ENCODE measurements at places on chromosomes 1 and 21. TPM values are rescaled to one million over a fixed set of nuclear protein-coding genes. Genes with fewer than 3 reads are reported as not detected.

The PRPF38A gene
- polyA plus RNA-seq: 14.9 TPM

The NPR1 gene
- 0.03 TPM for polyA plus RNA-seq

DNA sequence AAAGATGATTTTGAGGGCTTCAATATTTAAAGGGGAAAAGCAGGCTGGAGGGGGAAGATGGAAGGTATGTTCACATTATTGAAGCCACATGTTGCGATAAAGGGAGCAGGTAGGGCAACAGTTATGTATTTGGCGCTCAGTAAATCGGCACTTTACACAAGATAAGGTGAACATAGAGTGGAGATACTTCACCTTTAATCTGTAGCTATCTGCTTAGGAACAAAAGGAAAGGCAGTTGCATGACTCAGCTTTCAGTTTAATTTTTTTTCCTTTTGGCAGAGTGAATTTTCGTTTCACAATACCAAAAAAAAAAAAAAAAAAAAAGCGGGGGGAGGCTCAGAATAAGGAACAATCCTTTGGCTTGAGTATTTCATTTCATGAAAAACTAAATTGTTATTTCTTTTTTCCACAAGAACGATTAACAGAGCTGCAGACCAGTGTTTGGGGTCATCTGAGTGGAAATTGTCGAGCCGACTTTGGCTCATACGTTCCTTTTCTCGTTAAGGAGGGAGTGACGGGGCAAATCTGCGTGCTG is 1.1 kb upstream of the COQ8A start:
- H3K27ac ChIP-seq: peak overlapping the region; percentile 88
- H3K4me3 ChIP-seq: peak overlapping the region; percentile 45
- no peaks in the 10 kb centered on the region for H3K27me3 ChIP-seq

The CLEC20A gene
- not detected for polyA plus RNA-seq

- no peaks in the 10 kb centered on the region for H3K4me1 ChIP-seq
- no peak for DNase-seq
- H3K27me3 ChIP-seq: peaks cover 2% of the 10 kb centered on the region
Measured at GRCh38 chr1:14726606-14727005, 128.1 kb downstream of the KAZN start.

The OLIG1 gene
- not detected for polyA plus RNA-seq

- H3K27me3 ChIP-seq: no peaks in the 10 kb centered on the region
- no peak for DNase-seq
- no peaks in the 10 kb centered on the region for H3K36me3 ChIP-seq
- H3K4me1 ChIP-seq: peaks cover 22% of the 10 kb centered on the region
Measured at GRCh38 chr1:228778961-228779360, 43.7 kb downstream of the RHOU start.

The L1TD1 gene
- polyA plus RNA-seq: not detected

- no peak overlapping the region for H3K4me3 ChIP-seq
- H3K27me3 ChIP-seq: no peaks in the 10 kb centered on the region
- H3K4me1 ChIP-seq: peaks cover 40% of the 10 kb centered on the region
- peak overlapping the region; percentile 100 for H3K27ac ChIP-seq
- DNase-seq: peak; percentile 60
Measured at GRCh38 chr1:202577381-202577780, 132.9 kb downstream of the SYT2 start.

DNA sequence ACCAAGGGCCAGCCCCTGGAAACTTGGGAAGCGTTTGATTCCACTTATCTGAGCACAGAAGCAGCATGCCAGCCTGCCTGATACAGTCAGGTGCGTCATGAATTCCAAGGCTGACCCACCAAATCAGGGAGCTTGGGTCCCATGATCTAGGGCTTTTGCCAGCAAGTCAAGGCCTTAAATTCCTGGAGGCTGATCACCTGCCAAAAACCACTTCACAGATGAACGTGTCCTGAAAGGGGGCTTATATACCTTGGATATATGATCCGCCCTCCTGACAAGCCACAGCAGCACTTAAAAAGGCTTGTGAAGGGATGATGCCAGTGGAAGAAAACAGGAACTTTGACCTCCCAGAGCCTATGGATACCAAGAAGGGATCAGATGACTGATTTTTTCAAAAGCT is 24.0 kb upstream of the CLIC6 start:
- peaks cover 12% of the 10 kb centered on the region for H3K27me3 ChIP-seq
- H3K4me3 ChIP-seq: no peak overlapping the region
- DNase-seq: no peak
- peaks cover 6% of the 10 kb centered on the region for H3K4me1 ChIP-seq
- no peak overlapping the region for H3K27ac ChIP-seq

GRCh38 chr1:33814166-33814565 is 49.7 kb upstream of the HMGB4 start:
- no peaks in the 10 kb centered on the region for H3K27me3 ChIP-seq
- no peaks in the 10 kb centered on the region for H3K4me1 ChIP-seq
- H3K4me3 ChIP-seq: no peak overlapping the region
- no peaks in the 10 kb centered on the region for H3K36me3 ChIP-seq

DNA sequence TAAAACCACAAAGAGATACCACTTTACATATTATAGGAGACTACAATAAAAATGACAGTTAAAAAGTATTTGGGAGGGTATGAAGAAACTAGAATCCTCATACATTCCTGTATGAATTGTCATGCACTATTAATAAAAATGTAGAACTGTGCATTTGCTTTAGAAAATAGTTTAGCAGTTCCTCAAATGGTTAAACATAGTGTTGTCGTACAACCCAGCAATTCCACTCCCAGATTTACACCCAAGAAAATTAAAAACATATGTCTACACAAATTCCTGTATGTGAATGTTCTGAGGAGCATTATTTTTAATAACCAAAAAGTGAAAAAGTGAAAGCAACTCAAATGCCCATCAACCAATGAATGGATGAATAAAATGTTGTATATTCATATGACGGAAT is 23.1 kb upstream of the PDE4B start:
- no peak overlapping the region for H3K27ac ChIP-seq
- no peaks in the 10 kb centered on the region for H3K4me1 ChIP-seq
- DNase-seq: peak; percentile 54

The HENMT1 gene
- polyA plus RNA-seq: 0.43 TPM

DNA sequence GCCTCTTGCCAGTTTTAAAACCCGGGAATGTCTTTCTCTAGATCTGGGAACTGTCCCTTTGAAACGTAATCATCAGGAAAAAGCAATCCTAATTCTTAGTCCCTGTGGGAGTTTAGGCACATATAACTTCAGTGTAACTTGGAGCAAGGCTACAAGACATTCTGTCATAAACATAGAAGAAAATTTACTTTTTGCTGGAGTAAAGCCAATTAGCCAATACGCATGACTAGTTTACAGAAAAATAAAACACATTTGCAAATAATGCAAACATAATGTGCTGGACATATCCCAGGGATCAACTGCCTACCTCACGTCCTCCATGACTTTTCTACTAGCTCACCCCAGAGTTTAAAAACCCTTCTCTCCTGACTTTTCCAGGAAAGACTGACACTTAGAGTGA is 970.6 kb downstream of the MRPL39 start:
- H3K27me3 ChIP-seq: no peaks in the 10 kb centered on the region
- H3K4me1 ChIP-seq: no peaks in the 10 kb centered on the region
- H3K4me3 ChIP-seq: no peak overlapping the region
- H3K36me3 ChIP-seq: no peaks in the 10 kb centered on the region

DNA sequence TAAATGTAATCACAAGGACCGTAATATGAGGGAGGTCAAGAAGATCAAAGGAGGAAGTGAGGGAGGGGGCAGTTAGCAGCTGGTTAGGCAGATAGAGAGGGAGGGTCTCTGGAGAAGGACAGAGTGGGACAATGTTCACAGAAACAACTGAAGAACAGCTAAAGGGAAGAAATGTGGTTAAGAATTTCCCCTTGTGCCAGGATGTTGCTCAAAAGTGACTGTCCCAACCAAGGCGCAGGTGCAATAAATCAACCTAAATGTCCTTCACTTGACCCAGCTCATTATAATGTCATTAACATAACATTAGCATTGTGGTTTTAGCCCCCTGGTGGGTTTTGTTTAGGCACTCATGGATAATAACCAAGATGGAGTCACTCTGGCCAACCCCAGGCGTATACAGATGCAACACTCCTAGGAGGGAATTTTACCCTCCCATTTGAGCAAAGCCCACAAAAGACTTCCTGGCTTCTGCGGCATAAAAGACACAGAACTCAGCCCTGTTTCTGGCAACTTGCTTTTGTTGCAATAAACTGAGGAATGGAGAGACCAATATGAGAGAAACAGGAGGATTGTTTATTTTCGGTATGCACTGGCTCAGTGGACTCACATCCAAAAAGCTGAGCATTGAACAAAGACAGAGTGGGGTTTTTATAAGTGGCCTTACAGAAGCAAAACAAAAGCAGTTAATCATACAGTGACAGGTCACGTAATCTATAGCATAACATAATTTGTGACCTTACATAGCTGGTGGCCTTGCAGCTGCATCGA is 7.3 kb upstream of the CA6 start:
- H3K36me3 ChIP-seq: no peaks in the 10 kb centered on the region
- no peak overlapping the region for H3K4me3 ChIP-seq
- no peaks in the 10 kb centered on the region for H3K27me3 ChIP-seq
- H3K4me1 ChIP-seq: no peaks in the 10 kb centered on the region
- H3K27ac ChIP-seq: no peak overlapping the region

- no peak overlapping the region for H3K4me3 ChIP-seq
- no peak for DNase-seq
- peaks cover 6% of the 10 kb centered on the region for H3K4me1 ChIP-seq
- no peaks in the 10 kb centered on the region for H3K36me3 ChIP-seq
- no peaks in the 10 kb centered on the region for H3K27me3 ChIP-seq
Measured at GRCh38 chr1:3169665-3170356, 100.8 kb downstream of the PRDM16 start.

The STYXL2 gene
- polyA plus RNA-seq: not detected

- no peak overlapping the region for H3K27ac ChIP-seq
- no peaks in the 10 kb centered on the region for H3K4me1 ChIP-seq
- H3K36me3 ChIP-seq: no peaks in the 10 kb centered on the region
- no peak overlapping the region for H3K4me3 ChIP-seq
Measured at GRCh38 chr1:91635763-91636162, 135.1 kb downstream of the CDC7 start.

The CELA2A gene
- polyA plus RNA-seq: not detected

- H3K4me3 ChIP-seq: no peak overlapping the region
- no peaks in the 10 kb centered on the region for H3K4me1 ChIP-seq
- H3K36me3 ChIP-seq: no peaks in the 10 kb centered on the region
- no peak overlapping the region for H3K27ac ChIP-seq
- DNase-seq: no peak
Measured at GRCh38 chr1:64337475-64337874, 132.5 kb upstream of the CACHD1 start.

DNA sequence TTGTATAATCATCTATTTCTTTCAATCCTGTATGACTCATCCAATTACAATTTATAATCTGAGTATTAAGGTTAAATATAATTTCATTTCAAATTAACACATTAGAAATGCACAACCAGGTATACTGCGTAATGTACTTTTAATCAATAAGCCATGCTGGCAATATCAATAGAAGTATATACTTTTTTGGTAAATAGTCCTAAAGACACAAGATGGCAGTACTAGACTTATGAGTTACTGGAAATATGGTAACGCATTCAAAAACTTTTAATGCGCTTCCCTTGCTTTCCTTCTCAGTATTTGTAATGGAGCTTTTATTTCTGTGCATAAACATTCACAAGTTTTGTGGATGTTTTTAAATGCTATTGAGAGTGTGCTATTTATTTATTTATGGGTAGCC is 1162.0 kb upstream of the TMPRSS15 start:
- no peaks in the 10 kb centered on the region for H3K4me1 ChIP-seq
- no peak for DNase-seq
- H3K27me3 ChIP-seq: no peaks in the 10 kb centered on the region
- no peaks in the 10 kb centered on the region for H3K36me3 ChIP-seq

DNA sequence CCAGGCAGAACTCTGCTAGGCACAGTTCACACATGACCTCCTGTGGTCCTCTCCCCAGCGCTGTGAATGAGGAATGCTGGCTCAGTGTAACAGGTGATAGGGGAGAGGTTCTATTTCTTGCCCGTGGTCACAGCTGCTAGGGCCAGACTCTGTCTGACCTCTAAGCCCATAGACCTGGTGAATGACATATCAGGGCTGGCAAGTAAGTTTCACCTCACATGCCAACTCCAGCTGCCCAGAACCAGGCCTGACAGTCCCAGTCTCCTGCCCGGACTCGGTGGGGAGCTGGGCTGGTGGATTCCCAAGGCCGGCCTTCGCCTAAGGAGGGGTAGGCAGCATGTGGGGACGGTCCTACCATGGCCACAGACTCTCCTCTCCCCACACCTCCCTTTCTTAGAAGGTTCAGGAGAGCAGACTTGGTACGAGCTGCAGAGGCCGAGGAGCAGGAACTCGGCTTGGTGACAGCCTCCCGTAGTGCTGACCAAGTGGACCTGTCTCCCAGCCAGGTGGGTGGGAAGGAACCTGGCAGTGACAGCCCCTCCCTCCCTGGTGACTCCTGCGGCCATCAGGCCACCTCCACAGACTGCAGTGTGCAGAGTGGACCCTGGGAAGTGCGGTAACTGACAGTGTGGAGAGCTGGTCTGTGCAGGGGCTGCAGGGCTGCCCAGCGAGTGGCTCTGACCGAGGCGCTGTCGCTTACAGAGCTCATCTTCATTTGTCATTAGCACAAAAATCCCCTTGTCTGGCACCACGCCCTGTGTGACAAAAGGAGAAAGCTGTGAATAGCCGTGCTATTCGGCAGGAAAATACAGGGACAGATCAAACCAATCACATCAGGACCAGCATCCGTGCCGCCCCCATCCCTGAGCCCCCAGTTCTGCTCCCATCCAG is 74.6 kb downstream of the SCCPDH start:
- H3K36me3 ChIP-seq: no peaks in the 10 kb centered on the region
- no peak overlapping the region for H3K4me3 ChIP-seq
- peaks cover 22% of the 10 kb centered on the region for H3K27me3 ChIP-seq
- no peak for DNase-seq
- H3K4me1 ChIP-seq: peaks cover 6% of the 10 kb centered on the region

The CLCA4 gene
- not detected for polyA plus RNA-seq

- H3K27ac ChIP-seq: no peak overlapping the region
- H3K27me3 ChIP-seq: peaks cover 6% of the 10 kb centered on the region
- no peak for DNase-seq
- no peak overlapping the region for H3K4me3 ChIP-seq
Measured at GRCh38 chr1:153432874-153433681, 16.8 kb downstream of the S100A7A start.

DNA sequence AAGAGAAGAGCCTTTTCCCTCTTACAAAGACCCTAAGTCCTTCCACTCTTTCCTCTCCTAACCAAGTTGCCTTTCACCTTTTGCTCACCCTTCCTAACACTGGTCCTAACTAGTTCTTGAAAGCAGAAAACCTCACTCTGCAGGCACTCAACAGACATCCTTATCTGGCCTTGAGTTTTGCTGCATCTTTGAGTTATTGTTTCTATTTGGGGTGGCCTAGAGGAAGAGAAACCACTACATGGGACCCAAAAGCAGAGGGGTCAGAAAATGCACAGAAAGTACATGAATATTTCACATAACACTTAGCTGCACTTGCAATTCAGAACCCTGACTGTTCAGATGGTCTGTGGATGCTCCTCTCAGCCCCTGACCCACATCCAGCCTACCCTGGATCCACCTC is 178.3 kb upstream of the SYT6 start:
- peaks cover 25% of the 10 kb centered on the region for H3K27me3 ChIP-seq
- no peaks in the 10 kb centered on the region for H3K4me1 ChIP-seq
- no peaks in the 10 kb centered on the region for H3K36me3 ChIP-seq

The KIF2C gene
- polyA plus RNA-seq: 31.6 TPM

GRCh38 chr1:38940339-38941047 is 1.1 kb downstream of the RHBDL2 start:
- no peaks in the 10 kb centered on the region for H3K27me3 ChIP-seq
- no peak overlapping the region for H3K27ac ChIP-seq
- H3K4me1 ChIP-seq: peaks cover 2% of the 10 kb centered on the region
- H3K36me3 ChIP-seq: no peaks in the 10 kb centered on the region

The GJA9 gene
- not detected for polyA plus RNA-seq

The F5 gene
- not detected for polyA plus RNA-seq

The PIGR gene
- not detected for polyA plus RNA-seq

- H3K27me3 ChIP-seq: no peaks in the 10 kb centered on the region
- DNase-seq: peak; percentile 69
- peaks cover 11% of the 10 kb centered on the region for H3K36me3 ChIP-seq
- peak within 1 kb of the TSS; percentile 96 for H3K27ac ChIP-seq
- peak within 1 kb of the TSS; percentile 96 for H3K4me3 ChIP-seq
Measured at GRCh38 chr1:96721416-96722160, at the start of gene PTBP2. Gene PTBP2, plus strand, starts transcription at chr1:96721784. Its CDS starts 81 bp downstream, at chr1:96721865.

Data from IMR-90 (cell line).